Smooth muscle cell of the pulmonary artery (primary cell): ENCODE measurements at places on chromosomes 1 and 21. TPM values are rescaled to one million over a fixed set of nuclear protein-coding genes. Genes with fewer than 3 reads are reported as not detected.

The MYBPH gene
- 0.07 TPM in 1 of 2 replicates, not detected in the other for total RNA-seq

The OPRD1 gene
- under 0.01 and 0.13 TPM in 2 replicates for total RNA-seq

The LCE1B gene
- total RNA-seq = not detected in 2 replicates

The TPTE gene
- total RNA-seq = not detected in 2 replicates

The SSBP3 gene
- total RNA-seq = 10.5 and 10.9 TPM in 2 replicates

The PTCH2 gene
- total RNA-seq = 0.26 and 0.33 TPM in 2 replicates

The TSPAN2 gene
- total RNA-seq = 0.07 and 0.30 TPM in 2 replicates

The HTR6 gene
- 0.07 TPM in 1 of 2 replicates, not detected in the other for total RNA-seq

The SRP9 gene
- 169 and 219 TPM in 2 replicates for total RNA-seq

The SHE gene
- 0.07 TPM in 2 replicates for total RNA-seq

The HIVEP3 gene
- 0.46 and 2.1 TPM in 2 replicates for total RNA-seq

The KLHL20 gene
- total RNA-seq = 35.7 and 43.1 TPM in 2 replicates

The C1orf87 gene
- not detected in 2 replicates for total RNA-seq

The ADORA1 gene
- total RNA-seq = 0.65 and 0.96 TPM in 2 replicates

The FCRLB gene
- total RNA-seq = 1.6 and 2.9 TPM in 2 replicates

The ARMH1 gene
- 0.91 and 1.3 TPM in 2 replicates for total RNA-seq

The TNNI3K gene
- total RNA-seq = not detected in 2 replicates

The SYT14 gene
- total RNA-seq = 0.13 and 9.1 TPM in 2 replicates

The CLCA1 gene
- total RNA-seq = not detected in 2 replicates

The CFAP141 gene
- not detected in 2 replicates for total RNA-seq

The TLCD4 gene
- 0.26 and 1.2 TPM in 2 replicates for total RNA-seq

The GJA4 gene
- 0.50 and 0.52 TPM in 2 replicates for total RNA-seq

The LCE1D gene
- total RNA-seq = not detected in 2 replicates

The GSTM1 gene
- total RNA-seq = not detected in 2 replicates

The PKLR gene
- under 0.01 TPM in 1 of 2 replicates, not detected in the other for total RNA-seq

The TMPRSS2 gene
- not detected in 2 replicates for total RNA-seq

The LCE6A gene
- total RNA-seq = not detected in 2 replicates

The IL19 gene
- total RNA-seq = not detected in 2 replicates

The SPRR1B gene
- total RNA-seq = not detected in 2 replicates

The NEK2 gene
- 2.5 and 8.5 TPM in 2 replicates for total RNA-seq

The UAP1 gene
- 96.6 and 161 TPM in 2 replicates for total RNA-seq

The NPPA gene
- total RNA-seq = not detected in 2 replicates

The HCRTR1 gene
- not detected in 2 replicates for total RNA-seq

The S100A9 gene
- total RNA-seq = 0.56 TPM in 1 of 2 replicates, not detected in the other

The WNT9A gene
- total RNA-seq = 0.59 and 1.3 TPM in 2 replicates

The ELOVL1 gene
- 60.1 and 62.8 TPM in 2 replicates for total RNA-seq

The AUNIP gene
- total RNA-seq = 0.30 and 0.78 TPM in 2 replicates

The EDN2 gene
- total RNA-seq = not detected in 2 replicates
